Activated naive CD4-positive, alpha-beta T cell treated with anti-CD3 and anti-CD28 coated beads, Interleukin-2, amount 50 U/mL, for 72 hours (primary cell): ENCODE measurements at places on chromosomes 2 and 18. TPM values are rescaled to one million over a fixed set of nuclear protein-coding genes. Genes with fewer than 3 reads are reported as not detected.

DNA sequence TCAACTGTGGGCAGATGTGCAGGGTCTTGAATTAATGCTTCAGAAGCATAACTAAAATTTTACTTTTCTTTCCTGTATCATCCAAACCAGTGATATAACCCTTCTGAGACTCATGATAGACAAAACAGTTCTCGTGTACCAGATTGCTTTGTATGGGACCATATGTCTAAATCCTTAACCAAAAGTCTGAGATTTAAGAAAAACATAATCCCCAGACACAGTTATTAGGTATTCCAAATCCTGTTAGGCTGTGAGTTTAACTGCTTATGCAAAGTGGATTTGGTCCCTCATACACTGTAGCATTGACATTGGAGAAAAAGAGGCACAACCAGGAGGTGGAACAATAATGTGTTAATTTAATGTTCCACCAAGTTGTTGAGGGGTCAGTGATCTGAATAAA is 235.0 kb downstream of the PMAIP1 start:
- no peak for DNase-seq

DNA sequence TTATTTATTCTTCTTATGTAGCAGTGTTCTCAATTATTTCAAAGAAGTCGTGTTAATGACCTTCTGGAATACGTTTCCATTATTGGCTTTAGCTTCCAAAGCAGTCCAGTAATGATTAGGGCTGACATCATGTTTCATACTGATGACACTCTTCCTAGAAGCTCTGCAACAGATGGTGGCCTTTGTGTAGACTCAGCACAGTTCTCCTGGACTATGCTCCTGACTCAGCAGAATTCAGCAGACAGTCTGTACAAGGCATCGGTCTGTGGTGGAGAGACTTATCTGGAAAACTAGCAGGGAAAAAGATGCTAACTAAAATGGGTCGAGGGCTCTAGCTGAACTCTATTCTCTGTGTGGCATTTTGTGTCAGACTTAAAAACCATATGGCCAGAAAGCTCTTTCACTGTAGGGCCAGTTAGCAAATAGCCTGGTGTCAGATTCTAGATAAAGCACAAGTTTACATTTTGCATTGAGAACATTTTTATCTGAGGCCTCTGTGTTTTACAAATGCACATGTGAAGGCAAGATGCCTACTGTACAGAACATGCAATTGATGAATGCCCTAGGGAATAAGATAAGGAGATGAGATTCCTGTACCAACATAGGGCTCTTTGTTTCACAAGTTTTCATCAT is 35.1 kb downstream of the GULP1 start:
- DNase-seq = no peak

IL36A gene
- not detected for total RNA-seq

GRCh38 chr2:200743042-200743676 is 68.6 kb upstream of the BZW1 start:
- DNase-seq = no peak

ICOS gene
- total RNA-seq = 54.4 TPM

IL1A gene
- 0.49 TPM for total RNA-seq

- DNase-seq = no peak
Measured at GRCh38 chr2:131029812-131030211, 63.4 kb downstream of the FAM168B start.

DNA sequence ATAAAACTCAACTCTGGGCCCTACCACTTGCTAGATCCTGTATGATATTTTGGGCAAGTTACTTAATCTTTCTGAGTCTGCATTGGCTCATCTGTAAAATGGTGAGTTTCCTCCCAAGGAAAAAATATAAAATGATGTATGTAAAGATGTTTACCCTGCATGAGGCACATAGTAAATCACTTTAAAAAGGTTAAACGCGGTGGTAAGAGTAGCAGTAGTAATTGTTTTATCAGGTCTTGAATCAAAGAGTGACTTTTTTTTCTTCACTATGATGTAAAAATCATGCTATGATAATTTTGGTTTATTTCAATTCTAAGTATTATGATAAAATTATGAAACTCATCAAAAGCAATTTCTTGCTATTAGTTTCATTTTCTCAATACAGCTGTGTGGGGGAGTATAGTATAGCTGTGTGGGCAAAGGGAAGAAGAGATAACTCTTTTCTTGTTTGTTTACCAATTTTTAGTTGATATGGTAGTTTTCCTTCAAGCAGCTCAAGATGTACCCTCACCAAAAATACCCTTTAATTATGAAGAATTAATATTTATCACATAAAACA is 10.7 kb downstream of the ARHGAP15 start:
- DNase-seq = no peak

DNA sequence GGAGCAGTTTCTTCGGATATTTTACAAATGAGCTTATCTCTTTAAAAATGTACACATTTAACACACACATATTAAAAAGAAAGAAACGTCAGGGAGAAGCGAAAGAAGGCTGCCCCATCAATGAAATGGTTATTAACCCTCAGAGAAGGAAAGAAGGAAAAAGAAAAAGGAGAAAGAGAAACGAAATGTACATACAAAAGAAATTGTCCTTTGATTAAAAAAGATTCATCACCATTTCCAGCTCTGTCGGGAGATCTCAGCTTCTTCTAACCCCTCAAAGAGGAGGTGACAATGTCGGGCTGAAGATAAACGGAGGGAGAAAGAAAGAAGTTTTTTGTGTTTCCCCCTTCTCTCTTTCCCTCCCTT is 1.5 kb downstream of the IKZF2 start:
- no peak for DNase-seq

TBR1 gene
- total RNA-seq = 0.04 TPM

DNA sequence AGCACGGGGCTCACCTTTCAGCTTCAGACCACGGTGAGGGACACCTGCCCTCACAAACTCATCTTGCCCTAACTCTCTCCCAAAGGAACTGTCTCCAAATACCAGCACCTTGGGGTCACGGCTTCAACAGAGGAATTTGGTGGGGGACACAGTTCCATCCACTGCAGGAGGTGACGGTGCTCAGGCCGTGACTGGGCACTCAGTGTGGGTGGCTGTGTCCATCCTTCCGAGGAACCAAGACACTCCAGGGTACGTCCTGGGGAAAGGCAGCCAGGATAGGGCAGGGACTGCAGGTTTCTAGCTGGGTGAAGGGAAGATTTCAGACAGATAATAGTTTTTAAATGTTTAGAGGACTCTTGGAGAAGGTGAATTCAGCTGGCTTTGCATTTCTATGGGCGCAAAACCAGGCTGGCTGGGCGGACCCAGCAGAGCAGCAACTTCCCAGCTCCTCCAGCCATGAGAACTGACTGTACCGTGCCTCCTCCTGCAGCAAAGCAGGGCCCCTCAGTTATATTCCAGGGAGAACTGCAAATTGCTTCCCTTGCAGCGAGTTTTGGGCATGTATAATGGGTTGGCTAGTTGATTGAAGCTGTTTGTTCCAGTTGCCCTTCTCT is 23.9 kb upstream of the ALLC start:
- DNase-seq = no peak

DNA sequence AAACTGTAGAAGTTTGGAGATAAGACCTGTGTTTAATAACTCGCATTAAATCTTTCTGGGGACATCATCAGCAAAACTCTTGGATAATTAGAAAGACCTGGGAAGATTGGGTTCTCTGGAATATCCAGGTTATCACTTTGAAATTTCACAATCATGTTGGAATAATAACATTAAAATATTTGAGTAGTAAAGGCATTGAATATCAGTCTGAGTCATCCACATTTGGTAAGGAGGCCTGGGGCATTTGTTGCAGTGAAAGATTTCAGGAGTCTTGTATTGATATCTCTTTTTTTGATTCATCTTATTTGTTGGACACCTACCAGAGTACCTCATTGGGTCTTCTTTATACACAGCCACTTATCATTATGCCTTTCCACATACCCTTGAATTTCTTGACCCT is 95.9 kb downstream of the EPB41L5 start:
- no peak for DNase-seq

DNA sequence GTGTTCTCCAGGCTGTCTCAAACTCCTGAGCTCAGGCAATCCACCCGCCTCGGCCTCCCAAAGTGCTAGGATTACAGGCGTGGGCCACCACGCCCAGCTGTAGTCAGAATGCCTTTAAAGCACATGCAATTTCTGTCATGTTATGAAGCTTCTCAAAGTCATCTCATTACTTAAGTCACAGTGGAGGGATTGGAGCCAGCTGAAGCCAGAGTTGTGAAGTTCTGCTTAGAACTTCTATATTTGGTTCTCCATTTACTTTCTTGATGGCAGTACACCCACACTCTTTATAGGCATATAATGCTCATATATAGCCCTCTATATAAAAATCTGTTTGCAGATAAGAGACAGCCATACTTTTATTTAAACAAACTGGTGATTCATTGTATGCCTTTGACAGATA is 68.8 kb upstream of the CWC22 start:
- no peak for DNase-seq

DNA sequence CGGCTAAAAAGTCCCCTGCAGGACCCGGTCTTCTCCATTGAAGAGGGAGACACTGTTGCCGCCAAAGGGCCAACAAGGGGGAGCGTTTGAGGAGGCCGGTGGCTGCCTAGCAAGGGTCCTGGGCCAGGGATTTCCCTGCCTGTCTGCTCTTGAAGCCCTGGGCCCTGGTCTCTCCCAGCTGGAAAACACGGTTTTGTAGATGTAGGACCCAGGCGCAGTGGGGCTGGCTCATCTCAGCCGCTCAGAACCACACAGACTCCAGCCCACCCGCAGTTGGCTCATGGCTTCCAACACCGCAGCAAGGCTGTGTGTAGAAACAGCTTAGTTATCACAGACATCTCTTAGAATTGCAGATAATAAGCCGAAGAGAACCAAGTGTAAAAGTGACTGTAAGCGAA is 57.1 kb upstream of the TWIST2 start:
- no peak for DNase-seq

- no peak for DNase-seq
Measured at GRCh38 chr2:16885027-16885426, 219.4 kb upstream of the CYRIA start.

- no peak for DNase-seq
Measured at GRCh38 chr2:51105811-51106210, 73.9 kb upstream of the NRXN1 start.

GRCh38 chr2:65877331-65878010 is 445.1 kb upstream of the SPRED2 start:
- no peak for DNase-seq

IL36G gene
- not detected for total RNA-seq

C18orf54 gene
- total RNA-seq = 11.7 TPM

DNA sequence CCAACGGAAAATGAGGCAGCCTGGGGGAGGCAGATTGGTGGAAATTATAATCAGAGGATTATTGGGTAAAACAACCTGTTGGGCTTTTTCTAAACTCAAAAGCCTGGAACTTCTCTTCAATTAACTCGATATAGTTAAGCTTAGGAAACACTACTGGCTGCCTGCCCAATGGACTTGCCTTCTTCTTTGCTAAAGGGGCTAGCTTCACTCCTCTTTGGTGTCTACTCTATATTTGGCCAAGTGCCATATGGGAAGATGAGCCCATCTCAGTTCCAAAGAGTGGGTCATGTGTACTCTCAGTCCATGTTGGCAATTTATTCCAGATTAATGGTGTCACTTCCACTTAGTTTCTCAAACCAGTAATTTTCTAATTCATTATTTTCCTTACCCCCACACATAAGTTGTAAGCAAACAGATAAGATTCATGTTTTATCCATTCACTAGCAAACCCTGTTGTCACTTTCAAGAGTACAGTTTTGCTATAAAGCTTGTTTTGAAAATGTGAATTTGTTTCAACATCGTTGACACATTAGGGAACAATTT is 34.3 kb downstream of the DARS1 start:
- DNase-seq = no peak
